ENCODE measurements at places on chromosomes 2 and 18.

DNA sequence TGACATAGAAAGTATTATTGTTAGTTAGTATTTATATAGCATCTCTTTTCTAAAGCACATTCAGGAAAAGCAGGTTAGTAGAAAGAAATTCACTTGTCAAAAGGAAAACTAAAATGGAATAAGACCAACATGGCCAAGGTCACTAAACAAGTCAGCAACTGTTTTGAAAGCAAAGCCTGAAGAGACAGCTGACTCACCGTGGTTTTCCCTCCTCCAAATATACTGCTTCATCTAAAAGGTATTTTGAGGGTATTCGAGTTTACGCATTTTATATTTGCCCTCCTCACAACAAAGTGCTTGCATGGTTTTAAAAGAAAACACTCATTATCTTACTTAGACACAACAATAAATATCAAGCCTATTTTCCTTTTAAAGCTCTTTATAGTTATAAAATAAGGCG is 24.0 kb downstream of the ZNF385B start:
- DNase-seq: peak; percentile 53

DNA sequence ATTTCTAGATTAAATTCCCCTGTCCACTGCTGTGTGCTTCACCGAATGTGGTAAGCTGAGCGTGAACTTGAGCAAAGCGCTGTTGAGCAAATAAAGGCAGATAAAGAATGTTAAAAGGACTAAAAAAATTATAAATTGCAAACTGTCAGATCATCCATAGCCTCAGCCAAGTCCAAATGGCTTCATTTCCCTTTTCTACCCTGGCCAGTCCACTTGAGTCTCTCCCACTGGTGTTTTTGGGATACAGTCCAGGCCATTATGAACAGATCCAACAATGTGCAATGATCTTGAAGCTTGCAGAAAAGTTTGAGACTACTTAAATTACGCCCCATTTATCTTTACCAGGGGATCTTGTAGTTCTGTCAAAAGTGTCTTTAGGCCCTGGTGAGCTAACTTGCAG is 254.6 kb upstream of the PIK3C3 start:
- DNase-seq: no peak

DNA sequence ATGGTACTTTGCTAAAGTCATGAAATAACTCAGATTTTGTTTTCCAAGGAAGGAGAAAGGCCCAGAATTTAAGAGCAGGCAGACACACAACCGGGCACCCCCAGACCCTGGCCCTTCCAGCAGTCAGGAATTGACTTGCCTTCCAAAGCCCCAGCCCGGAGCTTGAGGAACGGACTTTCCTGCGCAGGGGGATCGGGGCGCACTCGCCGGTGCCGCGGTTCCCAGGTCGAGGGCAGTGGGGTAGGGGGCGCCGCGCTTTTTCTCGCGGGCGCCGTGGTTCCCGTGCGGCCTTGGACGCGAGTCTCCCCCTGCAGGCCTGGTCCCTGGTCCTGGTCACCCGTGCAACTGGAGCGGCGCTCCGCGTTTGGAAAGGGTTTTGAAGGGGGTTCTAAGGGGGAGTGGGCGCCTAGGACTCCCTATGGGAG is 1.2 kb downstream of the ZNF236 start:
- peak; percentile 43 for DNase-seq

- DNase-seq: peak; percentile 89
Measured at GRCh38 chr2:67255933-67256615, 141.1 kb upstream of the ETAA1 start.

- DNase-seq: no peak
Measured at GRCh38 chr2:24394998-24395397, 34.7 kb upstream of the ITSN2 start.

DNA sequence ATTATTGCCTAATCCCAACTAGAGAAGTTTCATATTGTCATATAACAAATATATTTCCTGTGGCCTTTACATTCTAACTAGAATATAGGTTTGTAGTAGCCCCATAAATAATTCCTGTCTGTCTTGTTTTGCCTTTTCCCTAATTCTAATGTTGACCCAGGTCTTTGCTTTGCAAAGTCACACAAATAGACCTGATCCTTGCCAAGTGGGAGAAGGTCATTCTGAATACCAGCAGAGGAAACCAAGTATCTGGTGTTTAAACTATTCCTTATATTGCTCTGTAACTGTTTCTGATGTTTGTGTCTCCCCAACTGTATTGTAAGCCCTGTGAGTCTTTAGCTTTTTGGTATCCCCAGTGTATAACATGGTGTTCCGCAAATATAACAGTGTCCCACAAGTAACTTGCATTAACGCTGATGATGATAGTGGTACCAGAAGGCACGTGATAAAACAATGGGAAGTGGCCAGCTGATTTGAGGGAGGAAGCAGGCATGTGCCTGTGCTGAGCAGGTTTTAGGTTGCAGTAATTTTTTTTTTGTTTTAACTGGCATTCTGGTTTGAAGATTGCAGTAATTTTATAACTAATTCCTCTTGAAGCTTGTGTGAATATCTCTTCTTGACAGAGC is 11.1 kb downstream of the HADHB start:
- no peak for DNase-seq

- DNase-seq: peak; percentile 82
Measured at GRCh38 chr2:138708682-138709241, 71.4 kb downstream of the NXPH2 start.

DNA sequence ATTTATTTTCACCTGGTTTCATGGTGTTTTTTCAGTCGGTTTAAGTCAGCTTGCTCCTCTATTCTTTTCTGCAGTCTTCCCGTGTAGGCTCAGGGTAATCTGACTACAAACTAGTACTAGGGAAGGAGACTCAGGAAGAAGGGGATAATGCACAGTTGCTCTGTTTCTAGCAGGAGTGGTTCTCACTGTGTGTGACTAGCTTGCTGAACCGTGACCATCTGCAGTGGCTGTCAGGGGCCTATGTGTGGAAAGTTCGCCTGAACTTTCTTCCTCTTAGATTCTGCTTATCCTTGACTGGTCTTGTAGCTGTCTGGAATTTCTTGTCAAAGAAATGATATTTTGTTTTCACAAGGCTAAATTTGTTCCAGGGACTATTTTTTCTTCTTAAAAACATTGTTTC is 46.3 kb upstream of the AQP4 start:
- no peak for DNase-seq

GRCh38 chr18:23341383-23341782 is 111.7 kb upstream of the RIOK3 start:
- DNase-seq: peak; percentile 59

- DNase-seq: no peak
Measured at GRCh38 chr2:196970099-196970498, 43.6 kb upstream of the PGAP1 start.

GRCh38 chr2:216632952-216633615 is at the start of gene IGFBP2:
Gene IGFBP2, plus strand, starts transcription at chr2:216633420. Its CDS starts 104 bp downstream, at chr2:216633524.
- DNase-seq: peak; percentile 74

- no peak for DNase-seq
Measured at GRCh38 chr2:167715932-167716331, 531.5 kb downstream of the STK39 start.

DNA sequence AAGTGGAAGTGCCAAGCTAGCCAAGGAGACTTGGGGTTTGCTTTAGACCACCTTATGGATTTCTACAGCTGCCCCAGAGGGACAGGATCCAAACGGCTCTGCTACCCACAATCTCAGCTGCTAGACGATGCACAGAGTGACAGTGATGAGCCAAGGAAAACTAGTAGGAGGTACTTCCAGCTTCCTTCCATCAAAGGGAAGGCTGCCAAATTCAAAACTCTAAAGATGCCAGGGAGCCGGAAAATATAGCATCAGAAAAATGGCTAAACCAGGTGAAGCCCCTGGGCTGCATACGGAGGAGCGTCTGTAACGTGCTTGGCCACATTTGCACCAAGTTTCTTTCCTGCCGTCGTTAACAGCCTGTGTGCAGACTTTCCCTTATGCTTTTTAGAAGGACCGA is 245.5 kb upstream of the ZNF521 start:
- no peak for DNase-seq

- no peak for DNase-seq
Measured at GRCh38 chr18:10379522-10379921, 74.9 kb upstream of the APCDD1 start.

GRCh38 chr2:43388371-43388770 is 162.0 kb upstream of the ZFP36L2 start:
- no peak for DNase-seq

GRCh38 chr2:38665854-38666555 is at the start of gene GALM:
Gene GALM, plus strand, starts transcription at chr2:38666114. Its CDS starts 48 bp downstream, at chr2:38666162.
- DNase-seq: peak; percentile 98

- DNase-seq: no peak
Measured at GRCh38 chr2:24040511-24040910, 6.7 kb downstream of the WDCP start.

- DNase-seq: no peak
Measured at GRCh38 chr2:121536850-121537557, 6.3 kb downstream of the RNU4ATAC start.

- no peak for DNase-seq
Measured at GRCh38 chr2:82237994-82238662, 1933.6 kb upstream of the LRRTM1 start.

DNA sequence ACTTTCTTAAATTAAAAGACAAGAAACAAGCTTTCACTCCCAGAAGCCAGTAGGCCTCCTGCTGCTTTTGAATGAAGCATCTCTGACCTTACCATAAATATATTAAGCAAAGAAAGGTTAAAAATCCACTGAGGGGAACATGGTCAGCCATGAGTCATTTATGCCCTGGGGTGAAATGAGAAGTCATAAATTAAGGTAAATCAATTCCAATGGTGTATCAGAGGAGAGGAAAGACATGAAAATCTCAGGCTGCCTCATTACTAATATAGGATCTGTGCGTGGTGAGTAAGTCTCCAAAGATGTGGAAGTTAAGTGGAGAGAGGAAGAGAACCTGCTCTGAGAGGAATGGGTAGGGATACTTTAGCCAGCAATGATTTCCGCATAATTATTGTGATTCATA is 292.3 kb upstream of the CHAC2 start:
- peak; percentile 67 for DNase-seq

GRCh38 chr18:70197026-70197425 is 8.5 kb downstream of the RTTN start:
- no peak for DNase-seq

DNA sequence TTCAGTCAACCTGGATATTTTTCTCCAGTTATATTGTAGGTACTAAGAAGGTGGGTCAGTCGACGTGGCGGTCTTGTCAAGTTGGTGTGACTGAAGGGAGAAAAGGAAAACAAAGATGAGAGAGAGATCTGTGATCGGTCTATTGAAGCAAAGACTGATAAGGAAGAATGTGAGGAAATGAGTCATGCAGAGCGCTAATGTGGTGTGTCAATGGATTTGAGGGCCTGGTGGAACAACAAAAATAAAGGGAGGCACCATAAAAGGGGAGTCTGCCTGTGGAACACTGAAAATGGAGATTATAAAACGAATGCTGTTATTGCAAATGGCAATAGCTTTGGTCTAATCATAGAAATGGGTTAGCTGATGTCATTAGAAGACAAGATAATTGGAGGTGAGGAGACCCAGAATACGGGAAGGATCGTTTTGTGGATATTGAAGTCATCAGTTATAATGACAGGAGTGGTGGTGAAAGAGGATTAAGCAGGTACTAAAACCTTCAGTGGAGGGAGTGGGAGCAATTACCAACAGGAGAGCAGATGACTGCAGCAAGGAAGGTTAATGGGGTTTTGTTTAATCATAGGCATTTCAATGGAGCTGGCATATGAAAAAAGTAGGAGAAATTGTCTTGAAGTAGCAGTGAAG is 599.1 kb upstream of the FSHR start:
- peak; percentile 0 for DNase-seq

DNA sequence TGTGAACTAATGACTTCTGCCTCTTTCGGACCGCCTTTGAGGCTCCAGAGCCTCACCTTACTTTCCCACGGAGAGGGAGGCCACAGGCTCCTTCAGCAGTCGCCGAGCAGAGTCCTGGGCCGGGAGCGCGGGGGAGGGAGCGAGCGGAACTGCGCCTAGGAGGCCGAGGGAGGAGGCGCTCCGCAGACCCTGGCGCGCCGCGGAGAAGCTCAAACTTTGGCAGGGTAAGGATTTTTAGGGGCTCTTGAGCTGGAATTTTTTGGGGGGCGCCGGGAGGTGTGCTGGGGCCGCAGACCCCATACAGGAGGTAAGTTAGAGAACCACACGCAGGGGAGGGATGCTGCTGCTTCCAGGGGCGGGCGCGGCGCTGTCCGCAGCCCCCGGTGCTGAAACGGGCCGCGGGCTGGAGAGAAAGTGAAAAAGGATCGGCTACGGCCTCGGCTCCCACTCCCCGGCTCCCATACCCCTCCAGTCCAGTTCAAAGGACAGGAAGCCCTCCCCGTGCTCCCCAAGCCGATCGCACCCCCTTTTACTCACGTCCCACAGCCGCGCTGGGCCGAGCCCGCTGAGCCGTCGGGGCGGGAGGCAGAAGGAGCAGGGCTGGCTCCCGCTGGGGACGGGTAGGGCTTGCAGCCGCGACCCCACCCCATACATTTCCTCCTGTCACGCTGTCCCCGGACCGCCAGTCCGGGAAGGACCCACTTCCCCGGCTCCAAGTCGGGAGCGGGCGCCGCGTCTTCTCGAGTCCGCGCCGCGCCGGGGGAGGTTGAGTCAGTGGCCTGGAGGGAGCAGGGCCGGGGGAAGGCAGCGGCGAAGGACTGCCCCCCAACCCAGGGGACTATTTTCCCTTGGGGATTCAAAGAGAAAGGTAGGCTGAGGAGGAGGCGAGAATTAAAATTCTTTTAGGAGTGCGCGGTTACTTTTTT is at the start of gene CNGA3:
TSS of gene CNGA3 (plus strand) at position 146 of the 926 bp plus-strand sequence. CDS start 23,520 bp downstream, outside the sequence.
- DNase-seq: peak; percentile 9

DNA sequence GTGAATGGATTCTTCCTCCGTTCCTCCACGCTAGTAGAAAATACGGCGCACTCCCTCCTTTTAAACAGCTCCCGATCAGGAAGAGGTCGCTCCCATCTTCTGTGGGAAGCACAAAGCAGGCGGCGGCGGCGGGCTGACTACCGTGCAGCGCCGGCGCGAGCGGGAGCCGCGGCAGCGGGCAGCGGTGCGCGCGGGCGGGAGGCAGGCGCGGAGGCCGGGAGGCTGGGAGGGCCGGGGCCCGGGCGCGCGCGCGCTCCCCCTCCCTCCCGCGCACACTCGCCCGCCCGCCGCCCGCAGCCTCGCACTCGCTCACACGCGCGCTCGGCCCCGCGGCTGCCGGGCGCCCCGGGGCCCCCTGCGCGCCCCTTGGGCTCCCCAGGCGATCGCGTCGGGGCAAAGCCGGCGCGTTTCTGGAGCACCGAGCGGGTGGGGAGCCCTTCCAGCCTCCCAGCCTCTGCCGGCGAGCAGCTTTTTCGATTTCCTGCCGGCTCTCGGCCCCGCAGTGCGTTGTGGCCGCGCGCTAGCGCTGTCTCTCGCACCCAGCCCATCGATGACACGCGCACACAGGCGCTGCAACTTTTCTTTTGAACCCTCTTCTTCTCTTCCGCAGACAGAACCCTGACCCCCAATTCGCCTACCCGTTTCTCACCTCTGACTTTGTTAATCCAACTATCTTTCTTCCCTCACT is at the start of gene SLC8A1:
TSS of gene SLC8A1 (minus strand) at position 173 of the 688 bp plus-strand sequence.
- DNase-seq: peak; percentile 61

DNA sequence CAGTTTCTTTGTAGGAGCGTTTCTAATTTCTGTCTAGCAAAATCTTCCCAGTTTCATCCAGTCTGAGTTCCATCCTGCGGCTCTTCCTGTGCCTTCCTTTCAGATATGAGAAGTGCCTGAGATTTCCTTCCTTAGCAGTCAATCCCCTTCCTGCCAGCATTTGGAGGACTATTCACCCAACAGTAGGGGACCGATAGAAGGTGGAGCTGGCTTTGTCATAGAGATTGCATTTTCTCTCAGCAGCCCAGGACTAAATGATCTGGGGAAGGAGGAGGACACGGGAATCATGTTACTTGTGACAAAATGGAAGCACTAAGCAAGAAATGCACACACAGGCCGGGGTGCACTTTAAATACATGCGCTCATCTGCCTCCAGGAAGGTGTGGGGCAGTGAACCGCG is 5.6 kb upstream of the SMIM21 start:
- DNase-seq: no peak

GRCh38 chr2:10501451-10501961 is 53.4 kb upstream of the ODC1 start:
- DNase-seq: no peak

GRCh38 chr2:143607231-143608062 is 478.2 kb downstream of the ARHGAP15 start:
- DNase-seq: peak; percentile 49
